ENCODE measurements at places on chromosomes 3 and 15.
A peak's percentile ranks its signal among the peaks of the same experiment; 100 is the strongest.

DNA sequence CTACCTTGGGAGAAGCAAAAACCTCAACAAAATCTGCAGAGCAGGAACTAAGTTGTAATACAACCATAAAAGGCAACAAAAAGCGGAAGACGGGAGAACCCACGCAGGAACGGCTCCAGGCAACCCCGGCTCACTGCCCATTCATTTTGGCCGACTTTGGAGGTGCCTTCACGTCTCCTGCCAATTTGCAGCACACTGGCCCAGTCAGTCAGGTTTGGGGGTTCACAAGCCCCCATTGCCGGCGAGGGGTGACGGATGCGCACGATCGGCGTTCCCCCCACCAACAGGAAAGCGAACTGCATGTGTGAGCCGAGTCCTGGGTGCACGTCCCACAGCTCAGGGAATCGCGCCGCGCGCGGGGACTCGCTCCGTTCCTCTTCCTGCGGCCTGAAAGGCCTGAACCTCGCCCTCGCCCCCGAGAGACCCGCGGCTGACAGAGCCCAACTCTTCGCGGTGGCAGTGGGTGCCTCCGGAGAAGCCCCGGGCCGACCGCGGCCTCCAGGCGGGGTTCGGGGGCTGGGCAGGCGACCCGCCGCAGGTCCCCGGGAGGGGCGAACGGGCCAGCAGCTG, 463 bp downstream of the TERC start:
- peak; percentile 36 for DNase-seq

DNA sequence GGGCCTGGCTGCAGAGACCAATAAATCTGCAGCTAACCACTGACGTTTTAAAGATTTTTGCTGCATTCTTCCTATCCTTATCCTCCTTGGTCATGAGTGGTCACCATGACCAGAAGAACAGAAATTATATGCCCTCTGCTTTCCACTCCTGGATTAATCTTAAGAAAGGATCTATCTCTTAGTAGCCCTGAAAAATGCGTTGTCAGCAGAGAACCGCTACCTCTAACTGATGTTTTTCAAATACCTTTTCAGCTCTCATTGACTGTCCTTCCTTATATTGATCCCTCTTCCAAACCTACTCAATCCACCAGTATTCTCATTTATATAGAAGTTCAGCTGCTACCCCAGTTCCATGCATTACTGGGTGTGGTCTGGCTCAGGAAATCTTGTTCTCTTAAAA, 610.1 kb downstream of the MECOM start:
- no peak for DNase-seq

DNA sequence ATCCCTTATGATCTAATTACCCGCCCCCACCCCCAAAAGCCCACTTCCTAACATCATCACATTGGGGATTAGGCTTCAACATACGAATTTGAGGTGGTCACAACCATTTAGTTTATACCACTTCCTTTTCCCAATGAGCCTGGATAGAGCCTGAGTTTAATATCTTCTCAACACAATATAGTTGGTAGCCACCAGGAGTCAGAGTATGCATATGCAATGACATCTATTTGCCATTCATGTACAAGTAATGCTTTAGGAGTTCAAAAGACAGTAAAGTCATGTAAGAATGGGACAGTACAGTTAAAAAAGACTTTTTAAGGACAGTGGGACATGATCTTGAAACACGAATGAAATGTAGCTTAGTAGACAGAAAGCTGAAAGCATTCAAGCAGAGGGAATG, 172.4 kb downstream of the DCLK3 start:
- no peak for DNase-seq

DNA sequence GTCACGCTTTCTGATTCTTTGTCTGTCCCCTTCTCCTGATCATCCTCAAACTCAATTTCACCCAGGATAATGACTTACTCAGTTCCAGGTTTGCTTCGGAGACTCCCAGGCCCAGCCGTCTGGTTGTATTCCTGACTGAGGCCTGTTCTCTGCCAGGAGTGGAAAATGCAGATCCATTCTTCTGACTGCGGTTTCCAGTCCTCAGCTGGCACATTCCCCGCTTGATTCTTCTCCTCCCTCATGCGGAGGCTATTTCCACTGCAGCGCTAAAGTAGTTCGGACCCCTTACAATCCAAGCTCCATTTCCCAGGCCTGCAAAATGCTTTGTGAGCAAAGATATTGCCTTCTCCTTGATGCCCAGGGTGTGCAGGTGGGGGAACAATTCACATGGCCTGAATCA, 47.2 kb upstream of the GALNT15 start:
- no peak for DNase-seq
